ENCODE measurements at places on chromosomes 7 and 10.
A peak's percentile ranks its signal among the peaks of the same experiment; 100 is the strongest.

DNA sequence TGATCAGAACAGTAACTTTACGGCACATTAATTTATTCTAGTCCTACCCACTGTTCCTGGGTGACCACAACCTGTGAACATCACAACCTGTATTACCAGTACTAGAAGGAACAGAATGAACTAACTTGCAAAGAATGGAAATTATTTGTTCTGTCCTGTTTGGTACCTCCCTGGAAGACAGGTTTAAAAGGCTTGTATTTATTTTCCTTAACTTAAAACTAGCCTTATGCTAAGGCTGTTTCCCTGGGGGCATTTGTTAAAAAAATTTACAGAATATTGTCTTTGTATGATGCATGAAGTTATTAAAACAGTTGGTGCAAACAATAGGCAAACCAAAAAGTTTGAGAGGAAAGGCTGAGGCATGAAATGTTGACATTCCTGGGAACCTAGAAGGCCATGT is 132.7 kb downstream of the DNAJC1 start:
- no peak for DNase-seq

GRCh38 chr10:28089467-28089866 is 90.6 kb upstream of the ODAD2 start:
- DNase-seq, result no peak

GRCh38 chr10:17229016-17229716 is 1.1 kb downstream of the VIM start:
- no peak for DNase-seq

- DNase-seq, result no peak
These were observed 58.2 kb upstream of the LYZL2 start for GRCh38 chr10:30687698-30688213.

DNA sequence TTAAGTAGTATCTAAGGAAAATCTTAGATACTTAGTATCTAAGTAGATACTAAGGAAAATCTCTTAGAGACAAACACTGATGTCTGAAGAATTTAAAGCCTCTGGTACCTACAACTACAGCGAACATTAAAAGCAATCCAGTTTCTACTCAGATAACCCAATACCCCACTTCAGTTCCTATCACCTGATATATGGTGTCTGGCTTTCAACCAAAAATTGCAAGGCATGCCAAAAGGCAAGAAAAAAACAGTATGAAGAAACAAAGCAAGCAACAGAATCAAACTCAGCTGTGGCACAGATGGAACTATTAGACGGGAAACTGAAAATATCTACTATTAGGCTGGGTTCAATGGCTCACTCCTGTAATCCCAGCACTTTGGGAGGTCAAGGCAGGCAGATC is 31.1 kb downstream of the ARHGAP12 start:
- no peak for DNase-seq

- no peak for DNase-seq
These were observed 56.5 kb upstream of the SP4 start for GRCh38 chr7:21371360-21371759.

- DNase-seq, result no peak
These were observed 24.9 kb upstream of the AMPH start for GRCh38 chr7:38655833-38656774.

DNA sequence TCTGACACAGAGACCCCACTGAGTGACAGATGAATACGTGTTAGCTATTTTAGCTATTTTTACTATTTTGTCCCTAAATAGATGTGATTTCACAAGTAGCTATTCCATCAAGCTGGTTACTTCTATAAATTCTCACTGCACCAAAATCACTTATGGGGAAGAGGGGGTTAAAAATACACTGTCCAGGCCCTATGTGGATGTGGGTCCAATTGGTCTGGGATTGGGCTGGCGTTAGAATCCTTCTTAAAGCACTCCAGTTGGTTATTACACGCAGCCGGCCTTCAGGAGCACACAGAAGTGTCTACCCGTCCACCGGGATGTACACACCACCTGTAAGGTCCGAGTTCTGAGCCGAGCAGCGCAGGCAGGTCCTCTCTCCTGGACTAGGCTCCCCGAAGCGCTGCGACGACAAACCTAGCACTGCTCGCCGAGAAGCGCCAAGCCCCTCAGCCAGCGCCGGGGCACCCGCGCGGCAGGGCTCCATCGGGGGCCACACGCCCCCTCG is 222.3 kb upstream of the MKLN1 start:
- no peak for DNase-seq

DNA sequence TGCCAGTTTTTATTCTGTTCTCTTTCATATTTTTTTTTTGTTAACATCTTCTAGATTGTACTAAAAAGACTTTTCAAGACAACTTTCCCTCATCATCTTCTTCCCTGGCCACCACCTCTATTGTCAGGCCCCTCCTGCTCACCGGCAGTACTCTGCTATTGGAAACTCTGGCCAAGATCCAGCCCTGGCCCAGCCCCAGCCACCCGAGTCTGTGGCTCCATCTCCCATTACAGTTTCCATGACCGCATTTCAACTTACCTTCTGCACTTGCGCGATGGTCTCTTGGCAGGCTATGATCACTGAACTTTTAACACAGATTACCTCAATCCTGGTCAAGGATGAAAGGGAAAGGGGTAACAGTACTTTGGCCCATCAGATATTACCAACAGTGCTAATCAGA is 137.7 kb upstream of the POM121L12 start:
- no peak for DNase-seq

DNA sequence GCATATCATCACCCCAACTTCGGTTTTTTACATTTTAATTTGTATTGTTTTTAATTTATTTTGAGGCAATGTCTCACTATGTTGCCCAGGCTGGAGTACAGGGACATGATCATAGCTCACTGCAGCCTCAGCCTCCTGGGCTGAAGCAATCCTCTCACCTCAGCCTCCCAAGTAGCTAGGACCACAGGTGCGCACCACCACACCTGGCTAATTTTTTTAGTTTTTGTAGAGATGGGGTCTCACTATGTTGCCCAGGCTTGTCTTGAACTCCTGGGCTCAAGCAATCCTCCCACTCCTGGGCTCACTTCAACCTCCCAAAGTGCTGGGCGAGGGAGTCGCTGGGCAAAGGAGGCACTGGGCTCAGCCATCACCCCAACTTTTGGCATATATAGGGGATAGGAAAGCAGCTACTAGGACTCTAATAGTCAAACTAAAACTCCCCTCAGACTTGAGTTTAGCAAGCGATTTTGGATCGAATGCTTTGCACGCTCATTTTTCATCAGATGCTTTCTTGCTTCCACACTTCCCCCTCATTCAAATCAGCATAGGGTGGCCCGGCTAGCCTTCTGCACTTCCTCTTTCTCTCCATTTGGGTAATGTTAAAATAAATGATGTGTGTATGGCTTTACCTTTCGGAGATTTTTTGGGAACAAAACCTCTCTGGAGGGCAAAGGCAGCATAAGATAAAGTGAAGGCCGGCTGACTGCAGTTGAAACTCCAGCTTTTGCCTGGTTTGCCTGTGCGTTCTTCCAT is 20.8 kb upstream of the NMT2 start:
- DNase-seq, result no peak

GRCh38 chr7:107969856-107970255 is 33.1 kb downstream of the LAMB1 start:
- no peak for DNase-seq

DNA sequence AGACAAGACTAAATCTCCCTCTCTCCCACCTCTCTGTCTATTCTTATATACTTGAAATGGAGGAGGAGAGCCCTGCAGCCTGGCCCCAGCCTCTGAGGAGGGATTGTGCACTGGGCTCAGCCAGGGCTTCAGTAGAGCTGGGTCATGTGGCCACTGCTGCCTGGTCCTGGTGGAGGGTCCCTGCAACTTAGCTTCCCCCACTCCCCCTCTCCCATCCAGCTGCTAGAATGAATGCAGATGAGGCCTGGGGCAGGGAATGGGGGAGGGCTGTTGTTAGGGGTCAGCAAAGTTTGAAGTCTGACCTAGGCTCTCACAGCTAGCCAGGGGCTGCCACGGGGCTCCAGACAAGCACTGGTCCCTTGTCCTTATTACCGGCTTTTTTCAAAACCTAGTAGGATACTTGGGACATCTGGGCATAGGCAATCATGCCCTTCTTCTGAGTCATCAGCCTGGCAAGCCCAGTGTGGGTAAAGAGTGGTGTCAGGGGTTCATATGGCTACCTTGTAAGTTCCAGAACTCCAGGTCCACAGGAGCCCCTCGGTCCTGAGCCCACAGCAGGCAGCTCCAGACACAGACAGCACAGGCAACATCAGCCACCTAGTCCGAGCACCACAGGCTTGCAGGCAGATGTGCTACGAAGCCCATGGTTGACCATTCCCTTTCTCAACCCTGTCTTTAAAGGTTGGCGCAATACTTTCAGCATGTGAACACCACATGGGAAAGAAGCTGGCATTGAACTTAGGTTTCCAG is 12.8 kb upstream of the CXCL12 start:
- no peak for DNase-seq

- DNase-seq, result no peak
These were observed 15.5 kb upstream of the JAZF1 start for GRCh38 chr7:28195910-28196620.

- no peak for DNase-seq
These were observed 2.5 kb downstream of the UFSP1 start for GRCh38 chr7:100886936-100887515.

DNA sequence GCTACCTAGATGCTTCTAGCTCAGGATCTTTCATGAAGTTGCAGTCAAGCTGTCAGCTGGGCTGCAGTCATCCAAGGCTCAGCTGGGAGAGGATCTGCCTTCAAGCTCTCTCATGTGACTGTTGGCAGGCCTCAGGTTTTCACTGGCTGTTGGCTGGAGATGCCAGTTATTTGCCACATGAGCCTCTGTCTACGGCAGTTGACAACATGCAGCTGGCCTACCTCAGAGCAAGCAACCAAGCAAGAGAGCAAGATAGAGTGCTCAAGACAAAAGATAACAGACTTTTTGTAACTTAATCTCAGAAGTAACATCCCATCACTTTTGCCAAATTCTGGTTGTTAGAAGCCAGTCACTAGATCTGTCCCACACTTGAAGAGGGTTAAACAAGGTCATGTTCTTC is 125.8 kb downstream of the TPST1 start:
- no peak for DNase-seq

- DNase-seq, result no peak
These were observed 655 bp downstream of the LMTK2 start for GRCh38 chr7:98107313-98107721.

DNA sequence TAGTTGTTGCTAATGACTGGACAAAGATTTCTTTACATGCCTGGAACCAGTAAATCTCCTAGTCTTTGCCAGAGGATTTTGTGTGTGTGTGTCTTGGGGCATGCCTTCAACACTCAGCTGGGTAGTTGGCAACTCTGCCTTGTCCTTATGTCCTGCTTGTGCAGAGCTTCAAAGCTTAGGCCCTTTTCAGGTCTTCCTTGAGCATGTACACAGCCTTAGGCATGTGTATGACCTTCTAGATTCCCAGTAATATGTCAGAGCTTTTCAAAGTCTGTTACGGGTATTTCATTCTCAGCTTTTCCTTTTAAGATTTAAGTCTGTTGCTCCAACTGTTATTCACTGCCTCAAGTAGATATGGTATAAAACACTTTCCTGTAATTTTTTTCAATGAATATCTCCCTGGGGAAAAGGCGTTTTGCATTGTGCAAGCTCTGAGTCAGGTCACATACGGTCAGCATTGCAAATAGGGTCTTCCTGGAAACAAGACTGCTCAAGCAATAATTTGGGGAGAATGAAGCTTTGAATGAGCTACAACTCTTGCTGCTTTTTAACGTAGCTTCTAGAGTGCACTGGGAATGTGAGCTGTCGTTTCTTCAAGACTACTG is 25.5 kb downstream of the SHOC2 start:
- no peak for DNase-seq

DNA sequence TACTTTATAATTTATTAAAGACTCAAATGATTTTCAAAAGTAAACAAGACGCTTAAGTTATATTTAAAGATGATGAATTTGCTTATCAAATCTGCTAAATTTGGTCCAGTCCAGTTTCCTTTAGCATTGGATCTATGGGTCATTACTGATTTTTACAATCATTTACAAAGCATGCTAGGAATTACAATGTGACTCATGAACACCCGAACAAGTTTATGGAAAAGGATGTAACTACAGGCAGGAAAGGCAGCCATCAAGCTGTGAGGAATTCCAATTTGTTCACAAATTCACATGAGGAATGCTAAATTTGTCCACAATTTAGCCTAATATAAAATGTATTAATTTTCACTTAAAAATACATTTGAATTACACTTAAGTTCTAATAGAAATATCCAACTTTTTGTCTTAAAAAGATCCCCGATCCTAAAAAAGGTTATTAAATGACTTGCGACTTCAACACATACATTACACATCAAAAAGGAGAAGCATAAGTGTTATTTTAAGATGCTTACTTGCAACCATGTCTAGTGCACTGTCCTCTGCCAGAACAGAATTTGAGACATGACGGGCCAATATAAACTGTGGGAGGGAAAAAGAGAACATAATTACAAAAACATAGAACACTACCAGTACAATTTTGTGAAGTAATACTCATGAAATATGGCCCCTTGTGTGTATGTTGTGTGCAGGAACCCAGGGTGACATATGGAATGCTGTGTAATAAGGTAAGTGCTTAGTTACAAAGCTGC is 194.2 kb upstream of the SLC26A5 start:
- DNase-seq, result peak; percentile 30

DNA sequence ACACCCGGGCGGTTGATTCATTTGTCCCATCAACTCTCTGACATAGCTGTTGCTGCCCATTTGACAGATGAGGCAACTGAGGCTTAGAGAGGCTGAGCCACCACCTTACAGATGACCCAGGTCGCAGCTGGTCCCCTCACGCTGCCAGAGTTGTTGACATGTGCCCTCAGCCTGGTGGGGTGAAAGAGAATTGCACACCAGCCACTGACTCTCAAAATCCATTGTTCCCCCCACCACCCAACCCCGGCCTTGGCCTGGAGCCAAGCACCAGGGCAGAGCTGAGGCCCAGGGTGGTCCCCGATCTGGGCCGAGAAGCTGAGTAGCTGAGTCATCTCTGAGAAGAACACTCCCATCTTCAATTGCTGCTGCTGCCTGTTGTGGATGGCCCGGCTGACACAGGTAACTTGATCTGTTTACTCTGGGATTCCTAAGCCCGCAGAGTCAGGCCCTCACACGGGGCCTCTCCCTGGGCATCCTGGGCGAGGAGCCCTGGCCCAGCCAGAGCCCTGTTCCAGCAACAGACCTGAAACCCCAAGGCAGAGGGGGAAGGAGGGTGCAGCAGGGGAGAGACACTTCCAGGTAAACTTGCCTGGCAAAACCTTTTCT is 27.5 kb downstream of the PVRIG start:
- DNase-seq, result no peak

GRCh38 chr10:122733931-122734665 is 34.5 kb upstream of the C10orf120 start:
- no peak for DNase-seq

- no peak for DNase-seq
These were observed 422.7 kb downstream of the SORCS3 start for GRCh38 chr10:105063796-105064195.

All from BJ (cell line).